ENCODE measurements at places on chromosomes 11 and 22.

DNA sequence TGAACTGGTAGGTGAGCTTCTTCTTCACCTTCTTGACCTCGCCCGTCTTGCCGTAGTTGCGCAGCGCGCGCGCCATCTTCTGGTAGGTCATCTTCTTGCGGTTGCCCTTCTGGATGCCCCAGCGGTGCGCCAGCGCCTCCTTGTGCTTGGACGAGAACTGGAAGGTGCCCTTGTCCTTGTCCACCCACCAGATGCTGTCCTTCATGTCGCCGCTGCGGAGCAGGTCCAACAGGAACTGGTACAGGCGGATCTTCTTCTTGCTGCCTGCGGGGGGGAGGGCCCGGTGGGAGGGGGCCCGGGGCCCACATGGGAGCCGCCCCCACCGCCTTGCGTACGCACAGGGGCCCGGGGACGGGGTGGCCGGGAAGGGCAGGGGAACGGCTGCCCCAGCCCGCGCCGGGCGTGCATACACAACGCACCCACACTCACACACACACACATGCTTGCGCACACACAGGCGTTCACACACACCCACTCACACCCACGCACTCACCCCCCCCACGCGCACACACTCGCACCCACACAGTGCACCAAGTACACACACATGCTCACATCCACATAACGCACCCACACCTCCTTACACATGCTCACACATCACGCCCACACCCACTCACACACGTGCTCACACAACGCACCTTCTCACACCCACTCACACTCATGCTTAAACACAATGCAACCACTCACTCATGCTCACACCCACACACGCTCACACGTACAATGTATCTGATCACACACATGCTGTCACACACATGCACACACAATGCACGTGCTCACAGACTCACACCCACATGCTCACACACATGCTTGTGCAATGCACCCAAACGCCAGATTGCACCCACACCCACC lies 3.0 kb upstream of the MYBPC3 start:
- peak; percentile 97 for DNase-seq

DNA sequence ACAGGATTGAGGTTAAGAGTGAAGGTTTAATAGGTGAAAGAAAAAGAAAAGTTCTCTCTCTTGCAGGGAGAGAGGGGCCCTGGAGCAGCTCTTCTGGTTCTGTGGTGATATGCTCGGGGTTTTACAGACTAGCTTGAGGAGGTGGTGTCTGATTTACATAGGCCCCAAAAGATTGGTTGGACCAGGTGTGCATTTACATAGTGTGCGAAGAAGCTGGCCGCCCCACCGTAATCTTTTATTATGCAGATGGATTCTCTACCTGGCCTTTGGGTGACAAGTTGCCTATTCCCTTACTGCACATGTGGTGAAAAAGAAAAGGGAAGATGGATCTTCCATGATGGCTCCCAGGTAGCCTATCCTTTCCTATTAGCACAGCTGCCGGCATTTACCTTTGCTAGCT lies 219.9 kb upstream of the GRIA4 start:
- DNase-seq: no peak

DNA sequence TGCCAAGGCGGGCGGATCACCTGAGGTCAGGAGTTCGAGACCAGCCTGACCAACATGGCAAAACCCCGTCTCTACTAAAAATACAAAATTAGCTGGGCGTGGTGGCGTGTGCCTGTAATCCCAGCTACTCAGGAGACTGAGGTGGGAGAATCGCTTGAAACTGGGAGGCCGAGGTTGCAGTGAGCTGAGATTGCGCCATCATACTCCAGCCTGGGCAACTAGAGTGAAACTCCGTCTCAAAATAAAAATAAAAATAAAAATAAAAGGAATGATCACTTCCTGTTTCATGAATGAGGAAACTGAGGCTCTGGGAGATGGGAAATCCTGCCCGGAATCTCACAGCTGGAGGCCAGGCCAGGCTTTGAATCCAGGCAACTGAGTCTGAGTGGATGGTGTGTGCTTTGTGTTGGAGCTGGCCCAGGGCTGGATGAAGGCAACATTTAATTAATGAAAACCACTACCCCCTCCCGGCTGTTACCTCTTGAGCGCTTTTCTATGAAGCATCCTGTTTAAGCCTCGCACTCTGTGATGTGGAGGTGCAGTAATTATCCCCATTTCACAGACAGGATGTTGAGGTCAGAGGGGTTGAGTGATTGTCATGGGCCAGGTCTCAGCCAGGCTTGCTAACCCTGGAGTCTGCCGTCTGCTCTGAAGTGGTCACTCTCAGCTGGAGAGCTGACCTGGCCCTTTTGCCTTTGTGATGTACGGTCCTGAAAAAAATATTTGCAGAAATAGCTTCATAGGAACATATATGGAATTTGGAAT lies 27.8 kb downstream of the LRP5 start:
- no peak for DNase-seq

DNA sequence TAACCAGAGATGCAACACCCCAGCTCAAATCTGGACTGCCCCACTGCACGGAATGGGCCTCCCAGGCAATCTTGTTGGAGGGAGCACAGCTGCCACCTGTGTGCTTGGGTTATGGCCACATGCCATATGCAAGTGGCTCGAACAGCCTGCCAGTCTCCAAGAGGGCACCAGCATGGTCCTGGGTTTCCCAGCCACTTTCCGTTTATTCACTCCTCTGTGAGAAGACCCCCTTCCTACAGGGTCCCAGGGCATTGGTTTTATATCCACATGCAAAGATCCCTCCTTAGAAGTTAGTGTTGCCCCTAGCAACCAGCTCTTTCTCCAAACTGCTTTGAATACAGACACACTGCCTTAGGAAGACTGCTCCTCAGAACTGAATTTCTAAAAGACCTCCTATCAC lies 487.8 kb downstream of the BUD13 start:
- DNase-seq: no peak

DNA sequence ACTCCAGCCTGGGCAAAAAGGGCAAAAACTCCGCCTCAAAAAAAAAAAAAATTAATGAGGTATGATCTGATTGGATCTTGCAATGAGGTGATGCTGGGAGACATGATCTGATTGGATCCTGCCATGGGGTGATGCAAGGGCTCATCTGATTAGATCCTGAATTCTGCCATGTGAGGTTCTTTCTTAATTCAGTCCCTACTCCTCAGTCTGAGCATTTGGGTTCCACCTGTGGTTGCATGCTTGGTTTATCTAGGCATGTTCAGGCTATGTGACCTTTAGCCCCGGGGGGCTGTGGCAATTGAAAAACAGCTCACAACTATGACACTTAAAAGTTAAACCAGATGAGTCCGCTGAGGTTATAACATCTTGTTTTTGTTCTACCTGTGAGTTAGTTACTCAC lies 4.8 kb upstream of the TRIM6 start:
- no peak for DNase-seq

DNA sequence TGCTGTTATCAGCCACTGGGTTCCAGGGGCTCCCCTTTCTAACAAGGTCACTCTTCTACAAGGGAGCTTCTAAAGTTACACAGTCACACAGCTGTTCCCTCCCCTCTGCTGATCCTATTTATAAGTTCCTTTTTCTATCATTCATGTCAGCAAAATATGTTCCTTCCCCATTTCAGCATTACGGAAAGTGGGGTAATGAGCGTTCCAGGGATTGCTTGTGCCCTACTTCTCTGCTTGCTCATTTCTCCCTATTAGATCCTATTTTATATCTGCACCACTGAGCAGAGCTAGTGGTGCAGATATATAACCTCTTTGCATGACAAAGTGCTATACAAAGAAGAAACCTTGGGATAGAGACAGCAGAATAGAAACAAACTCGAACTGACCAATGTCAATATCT lies 22.7 kb upstream of the PLEKHB1 start:
- DNase-seq: no peak

DNA sequence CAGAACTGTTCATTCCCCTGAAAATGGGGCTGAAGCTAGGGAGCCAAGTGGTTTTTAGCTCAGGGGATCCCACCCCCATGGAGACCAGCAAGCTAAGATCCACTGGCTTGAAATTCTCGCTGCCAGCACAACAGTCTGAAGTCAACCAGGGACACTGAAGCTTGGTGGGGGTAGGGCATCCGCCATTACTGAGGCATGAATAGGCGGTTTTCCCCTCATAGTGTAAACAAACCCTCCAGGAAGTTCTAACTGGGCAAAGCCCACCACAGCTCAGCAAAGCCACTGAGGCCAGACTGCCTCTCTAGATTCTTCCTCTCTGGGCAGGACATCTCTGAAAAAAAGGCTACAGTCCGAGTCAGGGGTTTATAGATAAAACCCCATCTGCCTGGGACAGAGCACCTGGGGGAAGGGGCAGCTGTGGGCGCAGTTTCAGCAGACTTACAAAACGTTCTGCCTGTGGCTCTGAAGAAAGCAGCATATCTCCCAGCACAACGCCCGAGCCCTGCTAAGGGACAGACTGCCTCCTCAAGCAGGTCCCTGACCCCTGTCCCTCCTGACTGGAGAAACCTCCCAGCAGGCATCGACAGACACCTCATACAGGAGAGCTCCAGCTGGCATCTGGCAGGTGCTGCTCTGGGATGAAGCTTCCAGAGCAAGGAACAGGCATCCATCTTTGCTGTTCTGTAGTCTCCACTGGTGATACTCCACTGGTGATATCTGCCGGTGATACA lies 32.7 kb downstream of the GAB4 start:
- DNase-seq: no peak

GRCh38 chr11:26276798-26277424 lies 55.0 kb upstream of the ANO3 start:
- DNase-seq: no peak

DNA sequence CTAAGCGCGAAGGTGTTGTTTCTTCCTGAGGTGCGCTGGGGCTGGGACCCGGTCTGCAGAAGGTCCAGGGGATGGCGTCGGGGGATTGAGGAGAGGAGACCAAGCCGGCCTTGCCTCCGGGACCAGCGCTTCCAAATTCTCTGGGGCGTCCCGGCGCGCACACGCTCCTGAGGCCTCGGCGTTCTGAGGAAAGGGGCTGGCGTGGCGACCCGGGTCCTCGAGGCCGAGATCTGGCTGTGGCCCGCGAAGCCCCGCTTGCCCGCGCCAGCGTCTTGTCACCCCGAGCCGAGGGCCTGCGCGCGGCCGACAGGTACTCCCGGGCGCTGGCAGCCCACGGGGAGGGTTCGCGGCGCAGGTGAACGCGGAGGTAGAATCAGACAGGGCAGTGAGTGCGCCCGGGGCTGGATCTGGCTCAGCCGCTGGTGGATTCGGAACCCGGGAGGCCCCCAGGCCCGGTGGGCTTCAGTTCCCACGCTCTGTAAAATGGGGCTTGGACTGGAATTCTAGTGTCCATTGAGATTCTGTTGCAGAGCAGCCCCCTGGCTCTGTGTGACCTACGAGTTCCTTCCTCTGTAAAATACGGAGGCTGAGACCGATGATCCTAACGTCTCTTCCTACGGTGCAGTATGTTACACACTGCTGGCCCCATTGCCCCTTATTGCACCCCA lies 14.7 kb downstream of the SSH3 start:
- peak; percentile 73 for DNase-seq

GRCh38 chr22:49296561-49296960 lies 531.1 kb downstream of the BRD1 start:
- no peak for DNase-seq

GRCh38 chr11:21615955-21616371 lies 576.9 kb upstream of the ANO5 start:
- DNase-seq: no peak

DNA sequence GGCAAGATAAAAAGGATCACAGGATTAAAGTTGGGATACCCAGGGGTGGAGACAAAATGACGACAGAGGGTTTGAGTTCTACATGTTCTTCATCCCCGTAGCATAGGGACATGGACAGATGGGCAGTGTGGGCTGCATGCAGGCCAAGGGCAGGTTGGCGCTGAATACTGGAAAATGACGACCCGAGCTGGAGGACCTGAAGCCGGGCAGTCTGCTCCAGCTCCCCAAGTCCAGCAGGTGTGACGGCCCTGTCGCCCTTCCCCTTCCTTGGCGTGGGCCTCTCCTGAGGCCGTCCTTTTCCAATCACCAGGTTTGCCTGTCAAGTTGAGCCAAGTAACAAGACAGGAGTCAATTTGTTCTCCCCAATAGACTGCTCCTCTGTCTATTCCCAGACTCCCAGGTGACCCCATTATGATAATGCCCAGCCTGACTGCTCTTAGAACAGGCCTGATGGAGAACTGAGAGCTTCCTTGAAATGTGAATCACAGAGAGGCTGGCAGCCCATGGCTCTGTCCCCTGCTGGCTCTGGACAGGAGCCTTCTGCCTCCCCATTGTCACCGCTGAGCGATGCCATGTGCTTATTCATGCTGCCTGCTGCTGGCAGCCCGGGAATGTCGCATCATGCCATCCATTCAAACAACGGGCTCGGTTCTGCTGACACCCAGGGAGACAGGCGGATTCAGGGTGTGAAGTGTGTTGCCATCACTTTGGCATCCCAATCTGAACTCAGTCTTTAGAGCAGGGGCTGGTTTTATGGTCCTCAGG lies 392.1 kb downstream of the NTM start:
- no peak for DNase-seq

GRCh38 chr11:100715165-100715761 lies 28.2 kb downstream of the ARHGAP42 start:
- DNase-seq: no peak

DNA sequence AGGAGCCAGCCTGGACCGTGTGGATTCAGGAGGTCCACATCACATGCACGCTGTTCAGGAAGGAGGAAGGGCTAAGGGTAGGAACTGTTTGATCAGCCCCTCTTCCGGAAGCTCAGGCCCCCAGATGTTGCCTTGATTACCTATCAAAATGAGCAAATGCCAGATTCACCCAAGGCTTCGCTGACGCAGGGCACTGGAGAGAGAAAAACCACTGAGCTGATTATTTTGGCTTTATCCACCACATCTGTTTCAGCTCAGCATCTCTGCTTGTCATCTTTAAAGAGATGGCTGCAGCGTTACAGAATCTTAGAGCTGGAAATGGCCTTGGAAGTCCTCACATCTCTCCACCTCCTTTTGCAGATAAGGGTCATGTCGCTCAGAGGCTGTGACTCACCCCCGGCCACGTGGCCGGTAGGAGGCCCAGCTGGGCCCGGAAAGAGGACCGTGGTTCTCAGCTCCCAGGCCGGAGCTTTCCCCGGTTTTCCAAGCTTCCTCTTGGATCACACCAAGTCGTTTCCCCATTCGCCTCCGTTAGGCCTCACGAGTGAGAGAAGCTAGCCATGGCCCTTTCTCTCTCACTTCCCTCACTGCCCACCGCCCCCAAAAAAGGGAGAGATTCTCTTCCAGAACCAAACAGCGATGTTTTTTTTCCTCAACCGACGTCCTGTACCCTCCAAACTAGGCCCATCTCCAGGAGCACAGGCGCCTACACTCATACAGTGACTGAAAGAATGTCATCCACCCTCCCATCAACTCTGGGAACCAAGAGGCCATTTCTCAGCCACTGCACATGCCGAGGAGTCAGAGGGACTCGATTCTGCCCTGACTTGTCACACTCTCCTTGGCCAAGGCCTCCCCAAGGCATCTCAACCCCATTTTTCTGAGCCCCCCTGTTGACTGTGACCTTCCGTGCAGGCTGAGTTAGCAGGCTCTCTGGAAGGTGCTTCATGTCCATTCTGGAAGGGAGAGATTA lies 37.6 kb downstream of the LIF start:
- no peak for DNase-seq
